CD4-positive, alpha-beta T cell (primary cell): ENCODE measurements at places on chromosomes 3 and 15. TPM values are rescaled to one million over a fixed set of nuclear protein-coding genes. Genes with fewer than 3 reads are reported as not detected.
A peak's percentile ranks its signal among the peaks of the same experiment; 100 is the strongest.

The ISG20 gene
- 152 TPM for total RNA-seq

The OXSM gene
- total RNA-seq = 6.2 TPM

The RBM15B gene
- 29.2 TPM for total RNA-seq

DNA sequence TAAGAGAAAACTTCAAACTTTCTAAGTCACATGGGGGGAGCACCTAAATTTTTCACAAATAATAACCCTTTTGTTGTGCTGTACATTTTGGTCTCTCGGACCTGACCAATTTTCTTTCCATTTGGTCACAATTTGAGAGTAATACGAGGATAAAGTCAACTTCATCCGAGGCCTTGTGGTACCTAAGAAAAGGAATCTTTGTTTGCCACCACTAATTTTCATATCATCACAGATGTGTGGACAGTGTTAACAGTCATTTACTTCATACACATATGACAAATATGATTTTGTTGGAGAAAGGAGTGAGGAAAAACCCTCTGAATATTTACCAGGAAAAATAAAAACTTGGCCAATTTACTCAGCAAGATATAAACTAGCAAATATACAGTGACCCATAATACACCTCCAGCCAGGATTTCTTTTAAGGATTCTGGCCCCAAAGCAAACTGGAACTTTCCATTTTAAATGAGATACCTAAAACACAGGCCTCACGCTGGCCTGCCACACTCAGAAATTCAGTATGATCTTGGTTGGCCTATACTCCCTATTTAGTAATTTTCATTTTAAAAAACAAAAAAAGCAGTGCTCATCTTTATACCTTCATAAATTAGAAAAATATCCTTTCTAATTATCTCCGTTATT is 40.7 kb downstream of the VGLL4 start:
- H3K36me3 ChIP-seq = peaks cover 28% of the 10 kb centered on the region
- H3K4me1 ChIP-seq = no peaks in the 10 kb centered on the region
- no peak for DNase-seq
- no peaks in the 10 kb centered on the region for H3K27me3 ChIP-seq
- H3K4me3 ChIP-seq = no peak overlapping the region
- H3K27ac ChIP-seq = no peak overlapping the region

- H3K36me3 ChIP-seq = peaks cover 6% of the 10 kb centered on the region
- no peaks in the 10 kb centered on the region for H3K27me3 ChIP-seq
- no peak overlapping the region for H3K27ac ChIP-seq
Measured at GRCh38 chr3:105828703-105829102, 40.1 kb downstream of the CBLB start.

GRCh38 chr3:5019411-5020241 is 40.4 kb downstream of the BHLHE40 start:
- H3K4me3 ChIP-seq = no peak overlapping the region
- H3K27ac ChIP-seq = peak overlapping the region; percentile 25
- peak; percentile 66 for DNase-seq
- peaks cover 53% of the 10 kb centered on the region for H3K4me1 ChIP-seq
- no peaks in the 10 kb centered on the region for H3K27me3 ChIP-seq

- peaks cover 6% of the 10 kb centered on the region for H3K4me1 ChIP-seq
- no peak for DNase-seq
- no peak overlapping the region for H3K27ac ChIP-seq
- no peak overlapping the region for H3K4me3 ChIP-seq
- H3K27me3 ChIP-seq = no peaks in the 10 kb centered on the region
Measured at GRCh38 chr3:187125319-187126031, 13.8 kb downstream of the RPL39L start.

DNA sequence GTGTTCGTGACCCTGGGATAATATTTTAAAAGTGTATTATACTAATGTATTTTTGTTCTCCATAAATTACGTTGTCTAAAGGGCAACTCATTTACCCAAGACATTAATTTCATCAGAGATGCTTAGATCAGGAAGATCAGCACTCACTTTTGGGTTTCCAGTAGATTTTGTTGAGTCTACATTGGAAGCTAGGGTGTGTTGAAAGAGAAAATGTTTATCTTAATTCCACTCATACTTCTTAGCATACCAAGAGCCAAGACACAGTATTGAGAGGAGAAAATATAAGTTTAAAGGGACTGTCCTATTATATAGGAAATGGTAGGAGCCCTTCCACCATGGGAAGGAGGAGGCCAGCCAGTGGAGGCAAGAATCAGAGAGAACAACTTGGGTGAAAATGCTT is 412.9 kb upstream of the RGMA start:
- no peak overlapping the region for H3K4me3 ChIP-seq
- no peaks in the 10 kb centered on the region for H3K27me3 ChIP-seq
- no peaks in the 10 kb centered on the region for H3K4me1 ChIP-seq
- H3K27ac ChIP-seq = no peak overlapping the region
- no peaks in the 10 kb centered on the region for H3K36me3 ChIP-seq

- DNase-seq = no peak
- H3K27ac ChIP-seq = no peak overlapping the region
- H3K27me3 ChIP-seq = no peaks in the 10 kb centered on the region
- no peaks in the 10 kb centered on the region for H3K36me3 ChIP-seq
Measured at GRCh38 chr3:186516646-186517045, 27.5 kb downstream of the CRYGS start.

DNA sequence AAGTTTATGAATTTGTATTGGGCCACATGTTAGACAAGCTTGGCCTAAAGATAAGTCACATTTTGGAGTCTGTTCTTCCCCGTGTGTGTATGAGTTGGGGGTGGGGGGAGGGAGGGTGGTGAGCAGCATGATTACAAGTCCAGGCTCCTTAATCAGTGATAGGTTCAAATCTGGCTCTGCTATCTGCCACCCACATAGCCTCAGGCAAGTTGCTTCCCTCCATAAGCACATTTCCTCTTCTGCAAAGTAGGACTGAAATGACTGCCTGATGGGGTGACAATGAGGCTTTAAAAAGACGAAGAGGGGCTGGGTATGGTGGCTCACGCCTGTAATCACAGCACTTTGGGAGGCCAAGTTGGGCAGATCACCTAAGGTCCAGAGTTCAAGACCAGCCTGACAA is 1.1 kb upstream of the SPATA12 start:
- peak; percentile 41 for DNase-seq
- H3K4me1 ChIP-seq = no peaks in the 10 kb centered on the region
- H3K27me3 ChIP-seq = no peaks in the 10 kb centered on the region
- no peak overlapping the region for H3K27ac ChIP-seq
- H3K36me3 ChIP-seq = no peaks in the 10 kb centered on the region

DNA sequence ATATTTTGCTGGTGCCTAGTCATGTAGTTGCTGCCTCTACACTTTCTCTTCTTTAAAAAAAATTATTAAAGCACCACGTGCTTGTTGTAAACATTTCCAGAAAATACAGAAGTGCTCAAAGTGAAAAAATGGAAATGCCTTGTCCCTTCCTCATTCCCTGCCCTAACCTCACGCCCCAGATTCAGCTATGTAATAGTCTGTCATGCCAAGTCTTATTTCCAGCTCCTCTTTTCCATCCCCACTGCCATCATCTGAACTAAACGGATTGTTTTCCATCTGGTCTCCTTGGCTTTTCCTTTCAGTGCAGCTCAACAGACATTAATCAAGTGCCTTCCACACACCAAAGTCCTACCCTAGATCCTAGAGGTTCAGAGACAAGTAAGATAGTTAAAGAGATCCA is 15.5 kb downstream of the ZNF774 start:
- H3K36me3 ChIP-seq = no peaks in the 10 kb centered on the region
- no peak overlapping the region for H3K27ac ChIP-seq
- no peaks in the 10 kb centered on the region for H3K27me3 ChIP-seq
- DNase-seq = no peak
- H3K4me3 ChIP-seq = no peak overlapping the region

GRCh38 chr3:185797993-185798830 is 26.6 kb downstream of the IGF2BP2 start:
- no peaks in the 10 kb centered on the region for H3K4me1 ChIP-seq
- no peak overlapping the region for H3K4me3 ChIP-seq
- no peaks in the 10 kb centered on the region for H3K36me3 ChIP-seq
- DNase-seq = no peak

DNA sequence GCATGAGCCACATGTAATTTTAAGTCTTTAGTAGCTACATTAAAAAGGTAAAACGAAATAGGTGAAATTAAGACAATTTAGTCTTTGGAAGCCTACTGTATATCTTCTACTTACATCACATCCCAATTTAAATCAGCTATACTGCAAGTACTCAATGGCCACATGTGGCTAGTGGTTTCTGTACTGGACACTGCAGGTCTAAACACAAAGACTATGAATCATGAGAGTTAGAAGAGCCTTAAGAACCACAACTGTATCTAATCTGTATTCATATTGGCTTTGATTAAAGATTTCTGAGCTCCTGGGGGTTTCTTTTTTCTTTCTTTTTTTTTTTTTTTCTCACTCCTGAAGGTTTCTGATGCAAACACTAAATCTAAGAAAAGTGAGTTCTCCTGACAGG is 2.3 kb upstream of the EIF1B start:
- H3K36me3 ChIP-seq = peaks cover 11% of the 10 kb centered on the region
- no peaks in the 10 kb centered on the region for H3K27me3 ChIP-seq
- H3K4me3 ChIP-seq = no peak overlapping the region
- peaks cover 11% of the 10 kb centered on the region for H3K4me1 ChIP-seq

DNA sequence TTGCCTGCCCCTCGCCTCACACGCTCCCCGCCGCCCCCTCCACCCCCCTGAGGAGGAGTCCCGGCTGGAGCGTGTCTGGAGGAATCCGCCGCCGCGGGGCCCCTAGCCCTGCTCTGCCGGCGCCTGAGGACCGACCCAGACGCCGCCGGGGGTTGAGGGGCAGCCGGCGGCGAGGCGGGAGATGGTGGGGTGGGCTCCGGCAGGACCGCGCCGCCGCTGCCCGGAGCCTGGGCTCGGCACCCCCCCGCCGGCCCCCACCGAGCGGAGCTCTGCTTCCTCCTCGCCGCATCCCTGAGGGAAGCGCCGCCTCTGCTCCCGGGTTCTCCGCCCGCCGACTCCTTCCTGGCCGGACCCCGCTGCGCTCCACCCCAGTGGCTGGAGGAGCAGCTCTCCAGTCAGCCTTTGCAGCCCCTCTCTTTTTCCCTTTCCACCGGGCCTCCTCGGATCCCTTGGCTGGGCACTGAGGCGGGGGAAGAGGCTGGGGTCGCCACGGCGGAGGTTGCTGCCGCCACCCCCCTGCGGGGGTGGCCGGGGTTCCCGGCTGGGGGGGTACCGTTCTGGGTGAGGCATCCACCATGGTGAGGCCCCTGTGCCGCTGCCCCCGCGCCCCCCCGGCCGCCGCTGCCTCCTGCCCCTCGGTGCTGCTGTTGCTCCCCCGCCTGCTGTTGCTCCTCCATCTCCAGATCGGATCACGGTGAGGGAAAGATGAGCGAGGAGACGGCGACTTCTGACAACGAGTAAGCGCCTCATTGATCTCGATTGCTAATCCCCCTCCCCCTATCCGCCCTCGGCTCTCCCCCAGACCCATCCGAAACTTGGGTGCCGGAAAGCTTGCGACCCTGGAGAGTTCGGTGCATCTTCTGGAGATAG is at the start of gene SPRED1:
TSS of gene SPRED1 (plus strand) at position 356 of the 870 bp plus-strand sequence. CDS start at position 706, 350 bp downstream.
- peak within 1 kb of the TSS; percentile 75 for H3K4me3 ChIP-seq
- no peaks in the 10 kb centered on the region for H3K36me3 ChIP-seq
- peaks cover 24% of the 10 kb centered on the region for H3K4me1 ChIP-seq
- H3K27ac ChIP-seq = no peak within 1 kb of the TSS
- DNase-seq = no peak

GRCh38 chr3:8451696-8452095 is 49.9 kb upstream of the LMCD1 start:
- peaks cover 3% of the 10 kb centered on the region for H3K27me3 ChIP-seq
- H3K4me1 ChIP-seq = no peaks in the 10 kb centered on the region
- DNase-seq = no peak
- no peaks in the 10 kb centered on the region for H3K36me3 ChIP-seq
- no peak overlapping the region for H3K4me3 ChIP-seq
